ENCODE measurements at places on chromosomes 5 and 9. TPM values are rescaled to one million over a fixed set of nuclear protein-coding genes. Genes with fewer than 3 reads are reported as not detected.

- DNase-seq = peak; percentile 49
These were observed 2.5 kb downstream of the TNPO1 start for GRCh38 chr5:72818866-72819534.

- no peak for DNase-seq
These were observed 106.3 kb upstream of the IRX1 start for GRCh38 chr5:3489239-3489843.

DNA sequence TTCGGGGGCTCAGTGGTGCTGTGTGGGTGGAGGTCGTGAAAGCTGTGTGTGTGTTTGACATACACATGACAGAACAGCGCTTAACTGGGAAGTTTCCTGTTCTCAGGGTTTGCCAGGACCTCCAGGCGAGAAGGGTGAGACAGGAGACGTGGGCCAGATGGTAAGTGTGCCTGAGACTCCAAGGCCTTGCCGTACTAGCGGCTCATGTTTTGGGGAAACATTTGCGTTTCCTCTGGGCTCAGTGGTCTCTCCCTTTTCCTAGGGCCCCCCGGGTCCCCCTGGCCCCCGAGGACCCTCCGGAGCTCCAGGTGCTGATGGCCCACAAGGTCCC is 68.3 kb upstream of the FCN2 start:
- DNase-seq = no peak

- DNase-seq = no peak
These were observed 129.4 kb downstream of the ZSWIM6 start for GRCh38 chr5:61461417-61461816.

DNA sequence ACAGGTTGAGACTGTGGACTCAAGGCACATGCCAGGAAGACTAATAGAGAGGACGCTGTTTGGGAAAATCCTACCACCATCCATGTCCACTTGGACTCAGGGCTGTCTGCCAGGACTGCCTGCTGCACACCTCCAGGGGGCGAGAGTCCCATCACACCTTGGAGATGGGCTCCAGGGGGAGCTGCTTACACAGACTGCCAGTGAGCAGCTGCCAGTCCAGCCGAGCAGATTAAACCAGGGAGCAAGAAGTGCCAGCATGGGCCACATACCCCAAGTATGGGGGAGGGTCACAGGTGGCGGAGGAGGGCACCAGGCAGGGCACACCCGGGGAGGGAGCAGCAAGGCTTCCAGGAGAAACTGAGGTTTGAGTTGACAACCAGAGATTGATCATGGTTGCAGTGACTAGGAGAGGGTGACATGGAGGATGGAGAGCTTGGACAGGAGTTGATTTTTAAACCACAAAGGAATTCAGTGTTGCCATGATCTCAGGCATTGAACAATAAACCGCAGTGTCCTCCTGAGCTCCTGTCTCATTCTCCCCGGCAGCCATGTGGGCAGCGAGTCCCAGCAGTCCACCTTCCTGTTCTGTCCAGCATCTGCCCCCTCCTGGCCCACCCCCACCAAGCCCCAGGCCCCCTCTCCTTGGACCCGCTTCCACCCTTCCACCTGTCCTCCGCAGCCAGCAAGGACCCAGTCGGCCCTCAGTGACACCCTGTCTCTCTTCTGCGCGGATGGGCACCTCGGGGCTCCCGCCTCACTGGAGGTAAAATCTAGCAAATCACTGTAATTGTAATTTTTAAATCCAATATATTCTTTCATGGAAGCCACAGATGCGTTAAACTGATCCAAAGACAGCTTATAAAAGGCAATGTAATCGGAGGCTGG is 3.1 kb upstream of the VAV2 start:
- no peak for DNase-seq

Gene SEC24A
- 10.1 TPM for total RNA-seq

Gene PHF24
- total RNA-seq = 0.62 TPM

Gene CACNA1B
- 0.15 TPM for total RNA-seq

Gene CD180
- 0.17 TPM for total RNA-seq
